ENCODE measurements at places on chromosomes 16 and 17. TPM values are rescaled to one million over a fixed set of nuclear protein-coding genes. Genes with fewer than 3 reads are reported as not detected.

Gene CSH2
- total RNA-seq = not detected

Gene CLDN6
- 0.63 TPM for total RNA-seq

Gene KRTAP4-4
- total RNA-seq = not detected

Gene DHRS7C
- total RNA-seq = not detected

Gene ST6GALNAC1
- 0.79 TPM for total RNA-seq

Gene RFNG
- total RNA-seq = 30.8 TPM

Gene HYDIN
- 6.6 TPM for total RNA-seq

Gene CIAO2B
- total RNA-seq = 20.7 TPM

Gene HEATR3
- total RNA-seq = 9.7 TPM

Gene CDH8
- 0.14 TPM for total RNA-seq
